ENCODE measurements at places on chromosomes 13 and 19.

DNA sequence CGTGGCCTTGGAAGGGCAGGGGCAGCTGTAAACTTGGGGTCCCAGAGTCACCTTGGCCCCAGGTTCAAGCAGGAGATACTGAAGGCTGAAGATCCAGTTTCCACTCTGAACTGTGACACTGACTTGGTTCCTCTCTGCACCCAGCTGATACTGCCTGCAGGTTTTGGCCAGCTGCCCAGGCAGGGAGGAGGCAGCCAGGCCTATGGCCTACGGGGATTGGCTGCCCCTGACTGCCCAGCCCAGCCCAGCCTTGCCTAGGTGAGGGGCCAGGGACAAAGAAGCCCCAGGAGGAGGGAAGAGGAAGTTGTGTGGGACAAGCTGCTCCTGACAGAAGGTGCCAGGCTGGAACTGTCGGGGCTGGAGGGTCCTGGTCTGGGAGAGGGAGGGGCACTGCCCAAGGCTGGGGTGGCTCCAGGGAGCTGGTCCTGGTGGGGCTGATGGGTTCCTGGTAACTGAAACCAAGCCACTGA is 51.7 kb upstream of the CYP4F8 start:
- no peak overlapping the region for H3K27ac ChIP-seq
- no peak for DNase-seq
- H3K36me3 ChIP-seq: no peaks in the 10 kb centered on the region
- H3K4me1 ChIP-seq: no peaks in the 10 kb centered on the region
- H3K27me3 ChIP-seq: no peaks in the 10 kb centered on the region

DNA sequence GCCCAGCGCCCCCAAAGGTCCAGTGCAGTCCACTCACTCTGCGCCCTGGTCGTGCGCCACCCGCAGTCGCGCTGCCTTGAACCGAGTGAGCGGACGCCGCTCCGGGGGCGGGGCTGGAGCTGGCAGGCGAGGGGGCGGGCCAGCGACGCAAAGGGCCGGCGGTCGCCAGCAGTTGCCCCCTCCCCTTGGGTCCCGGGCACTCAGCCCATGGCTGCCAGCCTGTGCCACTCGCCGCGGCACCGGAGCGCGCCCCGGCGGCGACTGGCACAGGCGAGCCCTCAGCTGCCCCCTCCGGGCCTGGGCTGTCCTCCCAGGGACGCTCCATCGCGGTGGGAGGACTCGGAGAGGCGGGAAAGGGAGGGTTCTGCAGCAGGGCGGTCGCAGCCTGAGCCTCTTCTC is at the start of gene S1PR5:
Gene S1PR5 (minus strand): TSS at position 87 of the 399 bp plus-strand sequence. CDS start 2,436 bp downstream, outside the sequence.
- no peaks in the 10 kb centered on the region for H3K36me3 ChIP-seq
- no peak within 1 kb of the TSS for H3K27ac ChIP-seq
- no peaks in the 10 kb centered on the region for H3K4me1 ChIP-seq
- H3K4me3 ChIP-seq: peak within 1 kb of the TSS; percentile 67

DNA sequence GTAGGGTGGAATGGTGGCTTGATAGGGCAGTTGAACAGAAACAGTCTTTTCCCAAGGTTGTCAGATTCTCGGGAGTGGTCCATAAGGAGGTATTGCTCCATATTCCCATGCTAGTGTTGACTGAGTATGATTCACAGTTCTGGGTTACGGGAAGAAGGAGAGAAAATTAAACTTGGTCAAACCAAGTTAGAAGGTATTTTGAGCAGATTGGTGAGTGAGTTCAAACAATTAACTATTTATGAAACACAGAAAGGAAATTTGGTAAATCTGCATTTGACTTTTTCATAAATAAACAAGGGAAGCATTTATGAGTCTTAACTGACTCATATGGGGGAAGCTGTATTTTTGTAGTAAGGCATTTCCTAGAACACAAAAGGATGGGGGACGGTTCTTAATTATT is 2419.4 kb downstream of the PCDH9 start:
- H3K27ac ChIP-seq: no peak overlapping the region
- no peak for DNase-seq
- no peaks in the 10 kb centered on the region for H3K36me3 ChIP-seq
- no peaks in the 10 kb centered on the region for H3K27me3 ChIP-seq

DNA sequence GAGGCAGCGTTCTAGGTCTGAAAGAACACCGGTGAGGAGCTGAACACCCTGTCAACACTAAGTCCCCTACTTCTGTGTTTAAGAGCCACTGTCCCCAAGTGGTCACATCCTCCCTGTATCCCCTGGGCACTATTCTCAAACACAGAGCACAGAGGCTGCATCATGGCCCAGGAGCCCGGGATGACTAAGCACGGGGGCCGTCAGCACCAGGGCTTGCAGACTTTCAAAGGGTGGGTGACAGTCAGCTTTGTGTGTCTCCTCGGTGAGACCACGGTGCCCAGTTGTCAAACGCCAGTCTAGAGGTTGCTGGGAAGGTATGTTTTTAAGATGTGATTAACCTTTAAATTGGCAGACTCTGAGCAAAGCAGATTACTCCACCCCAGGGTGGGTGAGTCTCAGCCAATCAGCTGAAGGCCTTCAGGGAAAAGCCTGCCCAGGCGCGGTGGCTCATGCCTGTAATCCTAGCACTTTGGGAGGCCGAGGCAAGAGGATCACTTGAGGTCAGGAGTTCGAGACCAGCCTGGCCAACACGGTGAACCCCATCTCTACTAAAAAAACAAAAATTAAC is 8.0 kb downstream of the MAP2K2 start:
- H3K27me3 ChIP-seq: no peaks in the 10 kb centered on the region
- H3K4me3 ChIP-seq: no peak overlapping the region
- no peak overlapping the region for H3K27ac ChIP-seq

- peaks cover 6% of the 10 kb centered on the region for H3K4me1 ChIP-seq
- no peaks in the 10 kb centered on the region for H3K36me3 ChIP-seq
- DNase-seq: no peak
- no peak overlapping the region for H3K27ac ChIP-seq
- no peak overlapping the region for H3K4me3 ChIP-seq
- no peaks in the 10 kb centered on the region for H3K27me3 ChIP-seq
Measured at GRCh38 chr19:8206147-8207087, 2.8 kb upstream of the CERS4 start.

- H3K4me3 ChIP-seq: no peak overlapping the region
- no peak for DNase-seq
- H3K4me1 ChIP-seq: no peaks in the 10 kb centered on the region
- H3K36me3 ChIP-seq: no peaks in the 10 kb centered on the region
- no peaks in the 10 kb centered on the region for H3K27me3 ChIP-seq
Measured at GRCh38 chr13:35804901-35805300, 326.3 kb downstream of the DCLK1 start.

DNA sequence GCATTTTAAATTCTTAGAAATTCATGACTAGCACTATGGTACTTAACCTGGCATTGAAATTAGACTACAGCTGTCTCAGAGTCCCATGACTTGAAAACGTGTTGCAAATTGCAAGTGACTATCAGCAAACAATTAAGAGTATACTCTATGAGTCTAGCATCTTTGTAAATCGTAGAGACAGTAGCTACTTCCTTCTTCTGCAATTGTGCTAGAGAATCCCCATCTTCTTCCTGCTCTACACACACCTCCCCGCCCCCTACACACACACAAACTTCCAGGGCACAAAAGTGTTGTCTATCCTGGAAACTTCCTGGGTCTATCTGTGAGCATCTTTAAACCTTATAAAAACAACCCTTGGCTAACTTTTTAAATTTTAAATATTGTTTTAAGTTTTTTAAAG is 35.2 kb upstream of the MIR17HG start:
- H3K27me3 ChIP-seq: no peaks in the 10 kb centered on the region
- H3K27ac ChIP-seq: no peak overlapping the region
- no peaks in the 10 kb centered on the region for H3K4me1 ChIP-seq
- H3K4me3 ChIP-seq: no peak overlapping the region
- DNase-seq: no peak
- no peaks in the 10 kb centered on the region for H3K36me3 ChIP-seq

DNA sequence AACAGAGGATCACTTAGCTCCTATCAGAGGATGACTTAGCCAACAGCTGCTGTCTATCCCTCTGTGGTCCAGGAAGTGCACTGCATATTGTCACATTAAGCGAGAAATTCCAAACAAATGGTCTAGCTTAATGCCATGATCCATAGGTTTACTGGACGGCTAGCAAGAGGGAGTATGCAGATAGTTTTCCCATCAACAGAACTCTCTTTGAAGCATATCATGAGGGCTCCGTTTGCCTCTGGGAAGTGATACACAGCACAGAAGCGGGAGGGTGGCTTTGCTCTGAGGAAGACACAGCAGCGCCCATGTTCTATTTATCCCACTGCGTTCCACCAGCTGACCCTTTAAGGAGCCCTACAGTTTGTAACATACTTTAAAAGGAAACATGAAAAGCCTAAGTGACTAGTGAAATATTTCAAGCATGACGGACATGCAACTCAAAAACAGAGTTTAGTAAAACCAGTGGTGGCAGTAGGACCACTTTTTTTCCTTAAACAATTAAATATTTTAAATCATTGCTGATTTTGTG is 52.7 kb downstream of the COL4A1 start:
- DNase-seq: peak; percentile 41
- no peaks in the 10 kb centered on the region for H3K27me3 ChIP-seq
- H3K36me3 ChIP-seq: no peaks in the 10 kb centered on the region
- no peak overlapping the region for H3K4me3 ChIP-seq
- no peaks in the 10 kb centered on the region for H3K4me1 ChIP-seq
- no peak overlapping the region for H3K27ac ChIP-seq

- H3K36me3 ChIP-seq: peaks cover 5% of the 10 kb centered on the region
- H3K4me3 ChIP-seq: no peak overlapping the region
- no peak overlapping the region for H3K27ac ChIP-seq
- H3K27me3 ChIP-seq: no peaks in the 10 kb centered on the region
- no peaks in the 10 kb centered on the region for H3K4me1 ChIP-seq
Measured at GRCh38 chr13:98214707-98215106, 37.6 kb upstream of the RNF113B start.

DNA sequence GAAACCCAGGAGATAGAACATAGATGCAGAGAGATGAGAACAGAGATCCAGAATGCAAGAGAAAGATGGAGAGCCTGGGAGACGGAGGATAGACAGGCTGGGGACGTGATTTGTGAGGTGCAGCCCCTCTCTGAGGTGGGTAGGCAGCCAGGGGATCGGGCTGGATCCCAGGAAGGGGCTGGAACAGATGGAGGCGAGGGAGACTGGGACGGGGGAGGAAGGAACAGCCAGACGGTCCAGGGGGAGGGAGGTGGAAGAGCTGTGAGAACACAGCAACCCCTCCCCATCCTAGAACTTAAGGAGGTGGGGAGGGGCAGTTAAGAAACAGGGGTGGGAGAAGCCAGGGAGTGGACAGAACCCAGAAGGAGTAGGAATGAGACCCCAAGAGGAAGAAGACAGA is 3.1 kb downstream of the SLC17A7 start:
- H3K27ac ChIP-seq: no peak overlapping the region
- no peak for DNase-seq
- peaks cover 11% of the 10 kb centered on the region for H3K4me1 ChIP-seq
- no peak overlapping the region for H3K4me3 ChIP-seq
- no peaks in the 10 kb centered on the region for H3K36me3 ChIP-seq
- peaks cover 56% of the 10 kb centered on the region for H3K27me3 ChIP-seq

- no peak overlapping the region for H3K27ac ChIP-seq
- no peaks in the 10 kb centered on the region for H3K27me3 ChIP-seq
- H3K4me3 ChIP-seq: no peak overlapping the region
- no peak for DNase-seq
Measured at GRCh38 chr13:74158028-74158427, 23.8 kb upstream of the KLF12 start.

All from H1 (cell line).